ENCODE measurements at places on chromosomes 7 and 10.

DNA sequence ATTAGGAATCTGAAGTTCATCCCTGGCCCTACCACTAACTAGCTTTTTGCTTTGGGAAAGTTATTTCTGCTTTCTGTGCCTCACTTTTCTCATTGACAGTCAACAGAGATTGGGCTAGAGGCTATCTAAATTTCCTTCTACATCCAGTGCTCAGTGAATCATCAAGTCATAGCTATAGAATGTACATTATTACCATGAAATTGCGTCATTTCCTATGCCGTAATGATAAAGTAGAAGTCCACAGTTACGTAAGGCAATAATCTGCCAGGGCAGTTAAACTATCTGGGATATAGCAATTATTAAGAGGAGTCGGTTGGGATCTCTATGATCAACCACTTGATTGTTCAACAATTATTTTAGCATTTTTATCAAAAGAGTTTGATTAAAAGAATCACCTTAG, 64.4 kb downstream of the ITGB8 start:
- DNase-seq, result no peak

DNA sequence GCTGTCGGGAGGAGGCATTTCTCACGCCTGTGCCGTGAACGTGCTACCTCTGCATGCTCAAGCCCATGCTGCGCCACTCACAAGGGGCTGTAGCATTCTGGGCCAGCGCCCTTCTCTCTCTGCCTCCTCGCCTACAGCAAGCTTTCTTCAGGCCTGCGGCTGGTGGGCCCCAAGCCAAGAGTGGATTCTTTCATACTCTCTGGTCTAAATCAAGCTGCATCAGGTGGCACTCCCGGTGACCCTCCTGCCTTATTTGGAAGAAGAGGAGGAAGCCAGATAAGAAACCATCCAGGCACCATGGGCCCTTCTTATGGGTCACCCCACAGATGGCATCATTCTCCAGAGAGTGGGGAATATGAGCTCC, 86.7 kb upstream of the DUSP5 start:
- no peak for DNase-seq

DNA sequence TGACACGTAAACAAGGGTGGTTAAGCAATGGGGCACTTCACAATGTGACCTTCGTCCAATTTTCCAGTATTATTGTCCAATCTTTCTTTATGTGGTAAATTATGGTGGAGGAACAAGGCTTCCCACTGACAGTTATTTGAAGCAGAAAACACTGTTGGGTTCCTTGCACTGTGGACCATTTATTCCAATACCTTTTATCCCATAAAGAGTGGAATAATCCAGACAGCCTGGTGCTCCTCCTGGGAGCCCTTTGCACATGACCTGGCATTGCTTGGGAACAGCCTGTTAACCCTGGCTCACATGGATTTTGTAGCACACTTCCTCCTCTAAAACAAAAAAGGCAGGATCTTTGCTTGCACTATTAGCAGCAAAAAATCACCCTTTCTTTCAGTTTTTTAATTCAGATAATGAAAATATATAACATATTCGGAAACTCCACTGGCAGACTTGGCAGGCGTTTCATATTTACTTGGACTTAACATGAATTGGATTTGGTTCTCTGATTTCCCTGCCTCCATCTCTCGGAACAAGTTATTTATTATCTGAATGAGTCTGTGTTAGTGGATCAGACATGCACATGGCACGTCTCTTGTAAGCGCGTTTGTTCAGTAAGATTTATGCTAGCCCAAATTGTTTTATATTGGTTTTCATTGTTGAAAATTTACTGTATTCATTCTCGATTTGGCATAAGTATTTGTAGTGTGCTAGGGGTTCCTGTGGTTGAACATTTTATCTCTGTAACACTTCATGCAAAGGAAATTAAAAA, 59.3 kb downstream of the BMPER start:
- DNase-seq, result no peak

GRCh38 chr10:33335801-33336581, 1.5 kb upstream of the NRP1 start:
- peak; percentile 71 for DNase-seq

DNA sequence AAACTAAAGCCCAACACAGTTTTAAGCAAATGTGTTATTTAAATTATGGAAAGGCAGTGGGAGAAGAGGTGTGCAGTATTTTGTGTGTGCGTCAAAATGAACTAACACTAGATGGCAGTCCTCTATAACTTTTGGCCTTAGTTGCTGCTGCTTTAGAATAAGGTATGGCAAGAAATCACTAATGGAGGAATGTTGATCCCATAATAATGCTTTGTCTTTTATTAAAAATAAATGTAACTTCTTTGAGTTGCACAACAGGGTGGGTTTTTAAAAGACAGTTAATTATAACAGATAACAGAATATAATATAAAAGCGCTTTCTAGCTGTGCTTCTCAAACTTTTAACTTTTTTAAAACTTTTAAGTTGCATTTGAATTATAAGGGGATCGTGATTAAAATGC, 56.4 kb downstream of the BBS9 start:
- DNase-seq, result peak; percentile 26

- DNase-seq, result no peak
Observed at GRCh38 chr10:103276896-103277712, at the start of gene INA. TSS of gene INA (plus strand) at chr10:103277138. CDS start at chr10:103277212, 74 bp downstream.

DNA sequence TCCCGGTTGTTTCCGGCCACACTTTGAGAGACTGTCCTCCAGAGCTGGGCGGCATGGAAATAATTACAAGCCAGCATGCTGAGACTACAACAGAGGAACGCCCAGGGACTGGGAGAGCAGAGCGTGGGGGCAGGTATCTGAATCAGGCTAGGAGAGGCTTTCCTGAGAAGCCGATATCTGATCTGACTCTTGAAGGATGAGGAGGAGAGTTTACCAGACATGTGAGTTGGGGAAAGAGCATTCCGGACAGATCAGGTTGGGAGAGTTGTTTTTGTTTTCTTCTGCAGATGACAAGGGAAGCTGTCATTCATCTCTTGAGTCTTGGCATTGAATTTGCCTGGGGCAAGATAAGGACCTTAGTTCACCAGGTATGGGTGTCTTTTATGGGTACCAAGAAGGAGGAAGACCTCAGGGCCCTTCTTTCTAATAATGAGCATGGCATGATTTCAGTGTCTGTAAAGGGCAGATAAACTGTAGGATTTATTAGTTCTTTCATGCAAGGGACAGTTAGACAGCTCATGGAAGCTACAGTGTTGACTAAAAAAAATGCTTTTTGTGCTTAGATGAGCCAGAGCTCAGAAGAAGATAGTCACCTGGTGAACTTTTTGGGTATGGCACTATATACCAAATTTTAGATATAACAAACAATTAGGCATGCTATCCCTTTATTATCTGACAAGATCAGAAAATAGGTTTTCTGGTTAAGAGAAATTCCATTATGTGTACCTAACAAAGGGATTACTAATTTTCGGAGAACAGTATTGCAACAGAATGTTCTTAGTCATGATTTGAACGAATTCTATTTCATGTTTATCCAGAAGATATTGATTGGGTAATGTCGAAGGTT, 36.2 kb downstream of the WBP1L start:
- no peak for DNase-seq
